Posterior vena cava (tissue), 2 donors: ENCODE measurements at places on chromosomes 4 and X.

GRCh38 chrX:63702556-63702955, 82.5 kb downstream of the ARHGEF9 start:
- DNase-seq: no peak

GRCh38 chrX:41556958-41557357, 109.8 kb downstream of the NYX start:
- DNase-seq: no peak

GRCh38 chrX:106894392-106894909, 8.7 kb downstream of the RIPPLY1 start:
- no peak for DNase-seq

- DNase-seq: no peak
These were observed 6.1 kb downstream of the SLC7A11 start for GRCh38 chr4:138236037-138236436.

- no peak for DNase-seq
These were observed 128.4 kb upstream of the FAT1 start for GRCh38 chr4:186852073-186852420.

GRCh38 chr4:85426366-85426765, 48.6 kb upstream of the ARHGAP24 start:
- no peak for DNase-seq

DNA sequence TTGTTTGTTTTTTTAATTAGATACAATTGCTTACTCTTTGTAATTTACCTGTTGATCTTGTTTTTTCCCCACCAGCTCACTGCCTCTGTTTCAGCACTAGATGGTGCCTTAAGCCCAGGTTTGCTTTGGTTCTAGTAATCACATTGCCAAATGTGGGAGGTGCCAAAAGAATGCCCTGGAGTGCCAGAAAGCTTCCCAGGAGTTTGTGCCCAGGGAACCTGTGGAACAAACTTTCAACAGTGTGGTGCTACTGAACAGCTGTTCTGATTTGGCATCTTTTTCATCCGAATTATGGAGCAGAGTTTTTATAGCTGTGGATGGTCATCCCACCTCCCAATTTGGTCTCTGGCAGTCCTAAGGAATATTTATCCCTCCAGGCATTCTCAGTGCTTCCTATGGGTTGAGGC, 1000.7 kb downstream of the STIM2 start:
- no peak for DNase-seq

DNA sequence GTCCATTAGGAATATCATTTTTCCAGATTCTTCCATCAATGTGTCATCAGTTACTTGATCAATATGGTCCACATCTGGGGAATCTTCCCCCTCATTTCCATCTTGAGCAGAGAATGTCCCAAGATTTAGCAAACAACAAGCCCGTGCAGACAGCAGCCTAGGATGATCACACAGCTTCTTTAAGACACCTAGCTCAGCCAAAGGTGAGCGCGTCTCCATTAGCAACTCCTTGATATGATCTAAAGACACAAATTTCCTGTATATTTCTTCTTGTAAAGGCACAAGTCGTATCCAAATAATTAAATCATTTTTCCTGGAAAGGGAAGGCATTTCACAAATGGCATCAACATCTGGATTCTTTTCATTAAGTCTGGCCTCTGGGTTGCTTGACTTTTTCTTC, 25.8 kb downstream of the PIN4 start:
- no peak for DNase-seq

GRCh38 chrX:124333862-124334261, 1.4 kb downstream of the TEX13D start:
- DNase-seq: no peak

DNA sequence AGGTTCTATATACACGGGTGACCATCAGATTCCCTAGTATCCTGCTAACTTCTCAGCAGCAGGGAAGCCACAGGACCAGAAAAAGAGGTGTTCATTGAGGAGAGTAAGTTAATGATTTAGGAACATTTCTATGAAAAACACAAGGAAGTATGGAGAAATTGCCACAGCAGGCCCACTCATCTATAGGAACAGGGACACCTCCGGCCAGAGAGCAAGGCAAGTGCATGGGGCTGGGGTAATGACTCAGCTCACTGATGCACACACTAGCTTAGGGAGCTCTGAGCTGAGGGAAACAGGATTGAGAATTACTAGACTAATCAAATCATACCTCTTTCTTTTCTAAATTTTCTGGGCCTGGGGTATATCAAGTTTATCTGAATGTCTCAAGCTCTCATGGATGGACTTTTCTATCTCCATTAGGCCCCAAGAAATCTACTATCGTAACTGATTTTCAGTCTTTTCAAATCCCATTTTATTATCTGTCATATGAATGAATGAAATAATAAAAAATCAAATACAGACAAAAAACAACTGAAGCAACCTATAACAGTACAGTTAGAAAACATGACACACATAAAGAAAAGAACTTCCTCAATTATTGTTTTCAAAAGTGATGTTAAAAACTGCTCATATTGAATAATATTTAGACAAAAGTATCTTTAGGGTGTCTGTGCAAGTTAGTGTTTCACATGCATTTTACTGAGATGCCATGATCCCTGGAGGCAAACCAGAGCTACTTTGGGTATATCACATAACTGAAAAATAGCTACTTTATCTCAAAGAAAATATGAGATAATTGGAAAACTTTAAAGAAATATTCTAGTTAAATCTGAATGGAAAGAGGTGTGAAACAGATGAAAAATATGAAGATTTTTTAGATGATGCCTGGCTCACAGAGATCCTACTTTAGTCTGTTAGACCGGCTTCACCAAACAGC, 89.8 kb downstream of the FBXO8 start:
- no peak for DNase-seq

DNA sequence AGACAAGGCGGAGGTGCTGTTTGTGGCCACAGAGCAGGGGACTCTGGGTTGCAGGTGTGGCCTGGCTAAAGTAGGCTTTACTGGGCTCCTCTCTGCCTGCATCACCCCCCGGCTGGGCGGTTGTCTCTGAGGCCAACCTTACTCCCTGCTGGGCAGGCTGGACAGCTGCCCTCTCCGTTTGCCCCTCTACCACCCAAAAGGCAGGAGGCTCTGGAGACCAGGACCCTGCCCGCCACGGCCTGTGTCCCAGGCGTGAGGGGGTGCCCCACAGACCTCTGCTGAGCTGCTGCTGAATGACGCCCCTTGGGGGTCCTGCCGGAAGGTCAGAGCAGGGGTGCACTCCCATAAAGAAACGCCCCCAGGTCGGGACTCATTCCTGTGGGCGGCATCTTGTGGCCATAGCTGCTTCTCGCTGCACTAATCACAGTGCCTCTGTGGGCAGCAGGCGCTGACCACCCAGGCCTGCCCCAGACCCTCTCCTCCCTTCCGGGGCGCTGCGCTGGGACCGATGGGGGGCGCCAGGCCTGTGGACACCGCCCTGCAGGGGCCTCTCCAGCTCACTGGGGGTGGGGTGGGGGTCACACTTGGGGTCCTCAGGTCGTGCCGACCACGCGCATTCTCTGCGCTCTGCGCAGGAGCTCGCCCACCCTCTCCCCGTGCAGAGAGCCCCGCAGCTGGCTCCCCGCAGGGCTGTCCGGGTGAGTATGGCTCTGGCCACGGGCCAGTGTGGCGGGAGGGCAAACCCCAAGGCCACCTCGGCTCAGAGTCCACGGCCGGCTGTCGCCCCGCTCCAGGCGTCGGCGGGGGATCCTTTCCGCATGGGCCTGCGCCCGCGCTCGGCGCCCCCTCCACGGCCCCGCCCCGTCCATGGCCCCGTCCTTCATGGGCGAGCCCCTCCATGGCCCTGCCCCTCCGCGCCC, 920 bp downstream of the HTT-AS start:
- DNase-seq: no peak

- no peak for DNase-seq
These were observed 342.3 kb downstream of the GRXCR1 start for GRCh38 chr4:43234626-43235415.
